Neuronal stem cell (in vitro differentiated cells): ENCODE measurements at places on chromosomes 2 and 18.

- no peak for DNase-seq
Observed at GRCh38 chr2:1816414-1816911, 72.1 kb upstream of the PXDN start.

DNA sequence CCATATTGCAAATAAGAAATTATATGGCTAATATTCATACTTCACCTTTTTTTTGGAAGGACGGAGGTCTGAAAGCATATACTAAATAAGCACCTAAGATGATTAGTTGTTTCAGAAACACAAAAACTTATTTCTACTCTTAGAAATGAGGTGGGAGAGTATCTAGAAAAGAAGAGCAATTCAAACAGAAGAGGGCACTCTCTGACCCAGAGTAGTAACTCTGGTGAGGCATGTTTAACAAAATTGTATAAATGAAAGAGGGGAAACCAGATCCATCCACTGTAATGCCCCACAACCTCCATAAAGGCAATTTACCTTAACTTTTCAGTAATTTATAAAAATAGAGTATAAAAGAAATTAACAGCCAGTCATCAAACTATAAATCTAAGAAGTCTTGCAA, 669.6 kb upstream of the VRK2 start:
- DNase-seq: no peak

DNA sequence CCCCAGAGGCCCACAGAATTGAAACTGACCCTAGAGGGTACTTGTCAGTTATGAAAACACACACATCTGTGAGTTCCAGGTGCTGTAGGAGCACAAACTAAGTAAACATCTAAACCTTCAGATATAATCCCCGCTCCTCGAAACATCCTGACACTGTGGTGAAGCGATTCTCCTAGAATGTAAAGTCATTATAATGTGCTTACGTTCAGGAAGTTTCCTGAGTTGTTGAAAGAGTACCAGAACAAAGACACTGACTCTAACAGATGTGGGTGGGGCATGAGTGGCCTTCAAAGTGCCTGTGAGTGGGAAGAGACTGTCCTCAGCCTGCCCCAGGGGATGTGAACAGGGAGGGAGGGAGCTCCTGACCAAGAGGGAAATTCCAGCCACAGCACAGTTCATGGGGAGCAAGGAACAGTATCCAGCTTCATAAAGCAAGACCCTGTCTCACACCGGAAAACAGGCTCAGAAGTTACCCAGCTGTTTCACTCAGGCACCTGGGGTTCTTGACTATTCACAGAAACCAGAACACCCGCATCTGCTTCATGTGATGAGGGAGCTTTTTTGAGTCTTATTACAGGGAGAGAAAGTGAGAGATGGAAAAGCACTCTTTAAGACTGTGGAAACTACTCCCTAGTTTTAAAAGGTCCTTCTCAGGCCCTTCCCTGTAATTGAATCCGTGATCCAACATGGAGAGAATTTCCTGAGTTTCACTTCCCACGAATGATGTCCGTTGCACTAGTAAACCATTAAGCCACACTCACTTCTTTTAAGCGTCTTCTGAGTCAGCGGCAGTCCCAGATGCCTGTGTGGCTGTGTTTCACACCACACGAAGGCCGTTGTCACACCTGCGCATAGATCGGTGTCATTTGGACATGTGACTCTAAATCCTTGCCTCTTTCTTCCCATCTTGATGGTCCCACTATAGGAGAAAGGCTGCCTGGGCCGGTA, 88.6 kb upstream of the EML6 start:
- DNase-seq: no peak

DNA sequence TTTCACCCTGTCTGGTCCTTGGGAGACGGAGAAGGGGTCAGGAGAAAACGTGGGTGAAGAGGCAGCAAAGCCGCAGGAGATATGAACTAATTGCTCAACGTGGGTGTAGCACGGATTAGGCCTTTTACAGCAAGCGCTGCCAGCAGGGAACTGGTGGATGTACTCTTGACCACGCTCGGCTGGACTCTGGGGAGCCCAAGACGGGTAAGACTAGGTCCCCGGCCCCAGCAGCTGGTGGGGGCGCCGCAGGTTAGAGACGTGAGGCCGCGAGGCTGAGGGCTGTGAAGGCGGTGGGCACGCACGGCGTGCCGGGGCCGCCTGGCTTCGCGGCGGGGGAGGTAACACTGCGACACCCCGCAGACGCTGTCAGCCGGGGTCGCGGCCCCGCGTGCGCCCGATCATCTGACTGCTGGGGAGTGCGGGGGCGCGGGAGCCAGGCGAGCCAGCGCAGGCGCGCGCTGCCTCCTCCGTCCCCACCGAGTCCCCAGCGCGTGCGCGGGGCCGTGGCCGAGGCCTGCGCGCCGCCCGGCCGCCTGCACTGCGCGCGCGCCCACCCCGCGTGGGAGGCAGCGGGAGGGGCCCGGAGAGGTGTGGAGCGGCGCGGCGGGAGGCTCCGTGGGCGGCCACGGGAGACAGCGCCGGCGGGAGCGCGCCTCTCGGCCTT, at the start of gene CLIP4:
CLIP4 (plus strand) TSS at position 470 of the 664 bp plus-strand sequence. CDS start 5,974 bp downstream, outside the sequence.
- DNase-seq: no peak

GRCh38 chr2:23008440-23008839, 376.5 kb upstream of the KLHL29 start:
- no peak for DNase-seq

GRCh38 chr18:79485788-79486355, 90.1 kb downstream of the NFATC1 start:
- DNase-seq: no peak

DNA sequence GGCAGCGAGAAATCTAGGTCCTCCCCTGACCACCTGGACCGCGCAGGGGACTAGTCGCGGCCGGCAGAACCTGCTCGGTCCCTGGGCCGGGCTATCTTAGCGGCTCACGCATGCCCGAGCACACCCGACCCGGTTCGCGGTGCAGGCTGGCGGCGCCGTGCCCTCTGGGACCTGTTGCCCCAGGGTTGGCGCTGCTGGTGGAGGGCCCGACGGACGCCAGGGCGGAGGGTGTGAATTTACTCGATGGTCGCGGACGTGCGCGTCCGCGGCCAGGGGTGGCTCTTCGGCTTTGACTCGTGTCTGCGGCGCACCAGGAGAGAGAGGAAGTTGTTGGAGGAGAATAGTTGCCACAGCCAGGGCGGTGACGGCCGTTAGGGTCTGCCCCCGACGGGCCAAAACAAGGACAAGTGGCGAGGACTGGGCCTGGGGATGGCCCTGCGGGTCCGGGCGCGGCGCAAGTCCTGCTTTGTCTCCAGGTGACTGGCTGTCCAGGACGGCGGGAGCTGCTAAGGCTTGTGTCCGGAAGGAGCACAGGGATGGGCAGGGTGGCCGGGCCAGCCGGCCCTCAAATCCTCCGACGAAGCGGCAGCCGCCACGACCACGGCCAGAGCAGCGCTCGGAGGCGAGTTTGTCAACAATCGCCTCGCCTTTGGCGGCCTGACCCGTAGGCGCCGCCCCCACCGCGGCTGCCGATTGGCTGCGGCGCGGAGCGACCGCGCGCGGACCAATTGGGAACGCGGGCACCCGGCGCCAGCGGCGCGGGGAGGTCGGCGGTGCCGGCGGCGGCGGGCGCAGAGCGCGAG, 1.3 kb downstream of the BCL2L11 start:
- peak; percentile 91 for DNase-seq

- DNase-seq: no peak
Observed at GRCh38 chr2:169106134-169106533, 36.8 kb downstream of the DHRS9 start.

DNA sequence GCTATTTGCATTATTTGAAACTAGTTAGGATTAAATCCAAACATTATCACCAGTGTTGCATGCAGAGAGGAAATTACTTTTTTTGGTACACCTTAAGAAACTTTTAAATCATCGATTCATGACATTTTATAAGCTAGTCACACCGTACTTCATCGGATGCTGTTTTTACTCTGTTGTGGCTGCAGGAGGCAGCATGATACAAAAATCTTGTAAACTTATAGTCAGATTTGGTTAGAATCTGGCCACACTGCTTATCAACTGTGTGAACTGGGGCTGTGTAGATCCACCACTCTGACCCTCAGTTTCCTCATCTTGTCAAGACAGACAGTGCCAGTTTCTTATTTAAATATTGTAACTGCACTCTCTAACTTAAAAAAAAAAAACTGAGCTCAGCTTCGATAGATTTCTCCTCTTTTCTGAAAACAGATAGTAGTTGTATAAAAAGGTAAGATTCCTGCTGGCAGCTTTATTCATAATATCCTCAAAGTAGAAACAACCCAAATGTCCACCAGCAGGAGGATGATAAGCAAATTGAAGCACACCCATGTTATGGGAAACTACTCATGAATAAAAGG, 77.8 kb downstream of the RAPGEF4 start:
- DNase-seq: no peak

GRCh38 chr18:49742316-49743116, 70.8 kb downstream of the ACAA2 start:
- no peak for DNase-seq

DNA sequence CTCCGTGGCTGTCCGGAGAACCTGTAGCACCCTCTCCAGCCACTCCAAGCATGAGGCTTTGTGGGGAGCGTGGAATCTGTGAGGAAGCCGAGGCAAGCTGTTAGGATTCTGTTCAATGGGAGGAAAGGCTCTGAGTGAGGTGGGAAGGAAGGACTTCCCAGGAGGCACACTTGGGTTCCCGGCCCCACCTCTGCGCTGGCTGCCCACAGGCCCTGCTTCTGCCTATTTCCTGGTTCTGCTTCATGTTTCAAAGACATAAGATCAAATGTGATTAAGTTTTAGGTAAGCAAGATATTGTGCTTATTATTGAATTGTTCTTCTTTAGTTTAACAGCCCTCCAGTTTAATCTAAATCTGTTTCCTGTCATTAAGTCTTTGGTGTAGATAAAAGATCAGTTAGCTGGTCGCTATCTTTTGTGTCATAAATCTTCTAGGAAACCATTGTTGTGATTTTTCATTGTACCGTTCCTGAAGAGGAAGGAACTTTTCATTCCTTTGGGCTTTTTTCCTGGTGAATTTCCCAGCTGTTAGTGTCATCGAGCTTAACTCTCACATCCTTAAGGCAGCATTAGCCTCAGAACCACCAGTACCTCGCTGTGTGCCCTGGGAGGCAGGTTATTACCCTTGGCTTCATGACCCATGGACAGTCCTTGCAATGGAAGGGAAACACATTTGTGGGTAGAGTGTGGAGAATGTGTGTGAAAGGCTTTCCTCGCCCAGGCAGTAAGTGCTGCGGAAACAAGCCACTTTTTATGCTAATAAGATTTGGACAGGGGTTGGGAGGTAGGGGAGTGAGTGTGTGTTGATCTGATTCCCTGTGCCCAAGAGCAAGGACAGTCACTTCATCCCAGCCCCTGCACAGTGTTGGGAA, 61.9 kb upstream of the ALPP start:
- no peak for DNase-seq

DNA sequence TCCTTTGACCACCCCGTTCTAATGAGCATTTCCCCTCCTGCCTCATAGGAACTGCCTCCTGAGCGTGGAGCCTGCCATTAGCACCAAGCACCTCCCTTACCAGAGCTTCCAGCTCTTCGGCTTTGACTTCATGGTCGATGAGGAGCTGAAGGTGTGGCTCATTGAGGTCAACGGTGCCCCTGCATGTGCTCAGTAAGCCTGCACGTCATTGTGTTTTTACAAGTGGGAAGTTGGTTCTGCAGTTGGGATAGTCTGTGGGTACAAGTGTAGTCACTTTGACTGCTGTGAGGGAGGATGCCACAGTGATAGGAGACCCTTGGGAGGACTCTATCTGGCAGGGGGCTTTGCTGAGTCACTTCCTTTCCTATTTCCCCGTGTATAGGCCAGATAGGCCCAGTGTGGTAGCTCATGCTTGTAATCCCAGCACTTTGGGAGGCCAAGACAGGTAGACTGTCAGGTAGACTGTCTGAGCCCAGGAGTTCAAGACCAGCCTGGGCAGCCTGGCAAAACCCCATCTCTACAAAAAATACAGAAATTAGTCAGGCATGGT, 22.0 kb upstream of the POLR1B start:
- DNase-seq: no peak

DNA sequence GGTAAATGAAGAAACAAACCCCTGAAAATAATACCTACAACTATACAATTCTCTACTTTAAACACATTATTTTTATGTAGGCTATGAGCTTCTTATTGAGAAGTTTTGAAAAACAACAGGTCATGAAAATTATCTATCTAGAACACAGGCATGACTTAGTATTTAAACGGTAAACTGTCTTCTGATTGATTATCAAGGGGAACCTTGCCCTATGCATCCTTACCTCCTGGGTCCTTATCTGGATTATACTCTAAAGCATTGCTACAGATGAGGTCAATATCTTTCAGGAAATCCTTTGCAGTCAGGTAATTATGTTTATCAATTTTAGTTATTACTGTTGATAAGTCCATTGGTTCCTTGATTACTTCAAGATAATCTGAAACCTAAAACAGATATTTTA, 144.3 kb downstream of the ATAD2B start:
- no peak for DNase-seq

- no peak for DNase-seq
Observed at GRCh38 chr2:203891474-203891873, 23.9 kb downstream of the CTLA4 start.

GRCh38 chr2:162267996-162268395, 24.8 kb upstream of the FAP start:
- DNase-seq: no peak
